CD4-positive, alpha-beta T cell treated with Interleukin-4 for 4 hours (primary cell): ENCODE measurements at places on chromosomes 6 and 20.

GRCh38 chr6:150529646-150530045, 70.0 kb upstream of the PLEKHG1 start:
- no peak for DNase-seq

DNA sequence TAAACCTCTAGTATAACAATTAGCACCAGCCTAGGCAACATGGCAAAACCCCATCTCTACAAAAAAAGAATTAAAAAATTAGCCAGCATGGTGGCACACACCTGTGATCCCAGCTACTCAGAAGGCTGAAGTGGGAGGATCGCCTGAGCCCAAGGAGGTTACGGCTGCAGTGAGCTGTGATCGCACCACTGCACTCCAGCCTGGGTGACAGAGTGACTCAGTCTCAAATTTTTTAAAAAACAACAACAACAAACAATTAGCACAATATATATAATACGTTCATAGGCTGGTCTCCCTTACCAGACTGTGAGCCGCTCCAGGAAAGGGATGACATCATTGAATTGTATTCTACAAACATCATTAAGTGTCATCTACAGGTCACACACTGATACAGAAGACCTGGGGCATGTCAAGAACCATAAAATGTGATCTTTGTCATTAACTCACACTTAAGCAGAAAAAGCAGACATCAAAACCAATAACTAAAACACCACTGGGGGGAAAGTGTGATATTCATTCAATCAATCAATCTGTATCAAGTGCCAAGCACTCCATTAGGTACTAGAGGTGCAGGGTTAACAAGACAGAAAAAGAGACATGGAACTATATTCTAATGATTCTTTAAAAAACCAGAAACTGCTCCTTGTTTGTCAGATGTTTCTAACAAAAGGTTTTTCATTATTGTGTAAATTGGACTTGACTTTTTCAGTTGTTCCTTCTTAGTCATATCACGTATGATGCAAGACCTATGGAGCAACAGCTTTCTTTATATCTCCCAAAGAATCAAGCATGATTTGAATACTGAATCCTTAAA, 17.8 kb downstream of the MAP3K5 start:
- no peak for DNase-seq

- peak; percentile 23 for DNase-seq
Measured at GRCh38 chr6:170295510-170296422, 4.9 kb upstream of the DLL1 start.

DNA sequence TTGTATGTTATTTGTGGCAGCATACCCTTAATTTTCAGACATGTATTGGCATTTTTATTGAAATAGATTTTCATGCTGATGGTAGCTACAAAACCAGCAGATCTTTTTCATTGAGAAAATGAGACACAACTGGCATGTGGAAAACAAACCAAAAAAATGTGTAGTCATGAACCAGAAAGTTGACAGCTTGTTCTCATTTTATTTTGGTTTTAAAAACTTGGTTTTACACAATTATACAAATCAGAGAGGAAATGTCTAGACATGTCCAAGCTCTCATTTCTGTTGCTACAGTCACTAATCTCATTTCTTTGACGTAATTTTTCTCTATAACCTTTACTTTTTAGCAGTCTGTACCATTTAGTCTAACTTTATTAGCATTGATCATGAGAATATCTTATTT, 85.4 kb downstream of the GRIK2 start:
- no peak for DNase-seq

DNA sequence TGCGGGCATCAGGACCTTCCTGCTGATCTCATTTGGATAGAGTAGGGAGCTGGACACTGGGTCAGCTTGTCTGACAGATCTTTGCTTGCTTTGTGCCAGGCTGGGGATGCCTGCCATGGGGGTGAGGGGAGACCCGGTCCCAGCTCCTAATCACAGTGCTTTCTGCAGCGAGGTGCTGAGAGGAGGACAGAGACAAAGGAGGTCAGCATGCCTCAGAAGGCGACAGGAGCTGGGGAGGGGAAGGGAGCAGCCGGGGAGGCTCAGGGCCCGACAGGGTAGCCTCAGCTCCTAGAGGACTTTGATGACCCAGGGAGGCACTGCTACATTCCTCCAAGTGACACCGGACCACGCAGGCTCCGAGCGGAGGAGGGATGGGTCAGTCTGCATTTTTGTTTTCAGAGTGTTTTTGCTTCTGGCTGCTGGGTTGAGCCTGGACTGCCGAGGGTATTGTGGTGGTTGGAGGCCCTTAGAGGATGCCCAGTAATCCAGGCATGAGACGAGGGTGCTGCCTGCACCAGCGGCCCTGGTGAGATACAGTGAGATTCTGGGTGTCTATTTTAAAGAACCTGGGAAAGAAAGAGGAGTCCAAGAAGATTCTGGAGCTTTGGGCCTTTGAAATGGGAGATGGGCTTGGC, 7.8 kb downstream of the RBM38 start:
- no peak for DNase-seq

GRCh38 chr6:150711584-150712504, 112.2 kb downstream of the PLEKHG1 start:
- no peak for DNase-seq

DNA sequence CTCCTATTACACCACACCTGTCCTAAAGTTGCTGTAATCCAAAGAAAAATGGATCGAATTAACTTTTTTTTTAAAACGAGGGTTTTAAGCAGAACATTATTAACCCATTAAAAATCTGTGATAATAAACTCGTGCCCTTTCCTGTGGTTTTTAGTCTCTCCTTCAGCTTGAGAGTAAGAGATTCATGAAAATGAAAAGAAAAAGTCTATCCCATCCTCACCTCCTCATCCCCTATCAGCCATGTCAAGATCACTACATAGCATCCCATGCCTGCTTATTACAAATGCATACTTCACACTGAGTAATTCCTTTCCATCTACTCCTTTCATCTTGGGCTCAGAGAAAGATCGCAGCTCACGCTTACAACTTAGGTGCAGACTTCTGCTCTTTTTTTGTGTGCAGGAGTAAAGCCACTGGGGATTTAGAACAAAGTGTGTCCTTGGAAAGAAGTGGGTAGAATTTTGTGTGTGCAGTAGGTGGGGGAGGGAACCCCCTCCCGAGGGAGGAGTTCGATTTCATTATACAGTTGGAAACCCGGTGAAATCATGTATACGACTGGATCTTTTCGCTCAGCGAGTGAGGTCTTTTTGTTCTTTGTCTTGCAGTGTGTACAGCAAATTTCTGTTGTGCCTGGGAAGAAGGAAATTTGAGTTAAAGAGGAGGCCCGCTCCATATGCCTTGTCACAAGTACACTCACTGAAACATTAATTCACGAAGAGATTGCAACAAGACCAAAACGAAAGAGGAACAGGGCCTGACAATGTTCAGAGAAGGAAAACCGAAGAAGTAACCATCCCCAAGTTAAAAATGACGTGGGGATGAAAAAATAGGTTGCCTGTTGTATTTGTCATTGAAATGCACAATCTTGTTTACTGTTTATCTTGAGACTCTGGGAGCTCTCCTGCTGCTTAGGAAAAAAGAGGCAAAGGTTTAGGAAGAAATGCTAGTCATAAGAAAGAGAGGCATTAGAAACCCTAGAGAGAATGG, 146.5 kb upstream of the ZNF217 start:
- no peak for DNase-seq

DNA sequence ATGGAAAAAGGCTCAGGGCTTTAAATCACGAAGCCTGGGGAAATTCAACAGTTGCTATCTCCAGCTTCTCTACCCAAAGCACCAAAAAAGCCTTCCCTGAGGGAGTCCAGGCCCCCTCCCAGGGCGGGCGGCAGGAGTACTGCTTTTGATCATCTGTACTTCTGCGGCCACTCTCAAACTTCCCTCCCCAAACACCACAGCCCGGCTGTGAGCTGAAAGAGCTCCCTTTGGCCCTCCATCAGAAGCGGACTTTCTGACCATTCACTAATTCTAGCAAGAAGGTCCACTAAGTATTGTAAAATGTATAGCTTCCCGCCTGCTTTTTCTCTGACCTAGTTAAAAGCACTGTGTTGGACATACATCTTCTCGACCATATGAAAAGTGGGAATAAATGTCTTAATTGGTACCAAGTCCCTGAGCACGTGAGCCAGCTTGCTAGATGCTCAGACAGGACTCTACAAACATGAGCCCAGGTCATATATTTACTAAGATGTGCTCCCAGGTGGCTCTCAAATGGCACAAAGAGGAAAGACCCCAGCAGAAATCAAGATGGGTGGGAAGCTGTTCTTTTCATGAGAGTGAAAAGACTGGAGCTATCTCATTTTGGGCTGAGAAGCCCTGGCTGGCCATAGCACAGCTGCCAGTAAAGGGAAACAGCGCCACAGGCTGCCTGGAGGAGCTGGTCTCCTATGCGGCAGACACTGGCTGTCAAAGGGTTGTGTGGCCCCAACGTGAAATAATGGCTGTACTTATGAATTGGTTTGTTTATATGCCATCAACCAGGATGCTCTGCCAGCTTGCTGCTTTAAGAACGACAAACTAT, 58.6 kb downstream of the GFOD1 start:
- no peak for DNase-seq
